ENCODE measurements at places on chromosomes 1 and 21. TPM values are rescaled to one million over a fixed set of nuclear protein-coding genes. Genes with fewer than 3 reads are reported as not detected.

DNA sequence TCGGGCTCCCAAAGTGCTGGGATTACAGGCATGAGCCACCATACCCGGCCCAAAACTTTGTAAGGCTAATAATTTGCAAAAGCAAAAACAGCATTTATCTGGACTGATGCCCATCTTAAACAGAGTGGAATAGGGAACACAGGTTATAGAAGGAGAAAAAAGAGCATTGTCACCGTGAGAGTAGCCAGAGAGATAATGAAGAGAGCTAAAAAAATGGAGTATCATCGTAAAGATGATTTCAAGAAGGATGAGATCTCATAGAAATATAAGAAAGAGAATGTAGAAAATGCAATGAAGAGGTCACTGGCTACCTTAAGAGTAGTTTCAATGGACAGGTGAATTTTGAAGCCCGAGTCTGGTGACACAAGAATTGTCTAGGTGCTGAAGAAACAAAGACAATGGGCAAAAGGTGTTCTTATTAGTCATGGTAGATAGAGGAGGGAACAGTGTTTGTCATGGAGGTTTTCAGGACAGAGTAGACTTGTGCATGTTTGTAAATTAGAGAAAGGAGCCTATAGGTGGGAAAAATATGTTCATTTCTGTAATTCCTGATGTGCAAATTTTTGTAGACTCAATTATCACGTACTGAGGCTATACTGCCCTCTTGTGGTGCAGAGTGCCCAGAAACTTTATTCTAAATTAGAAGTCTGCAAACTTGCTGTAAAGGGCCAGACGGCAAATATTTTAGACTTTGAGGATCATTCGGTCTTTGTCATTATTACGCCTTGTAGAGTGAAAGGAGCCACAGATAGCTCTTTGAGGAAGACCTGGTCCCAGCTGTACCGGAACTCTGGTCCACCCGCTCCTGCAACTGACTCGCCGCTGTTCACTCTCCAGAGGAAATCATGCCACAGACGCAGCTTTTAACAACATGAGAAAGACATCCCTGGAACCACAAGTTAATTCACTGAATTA, 8.1 kb upstream of the TMEM183A start:
- no peaks in the 10 kb centered on the region for H3K36me3 ChIP-seq
- peaks cover 25% of the 10 kb centered on the region for H3K27me3 ChIP-seq
- peak; percentile 85 for DNase-seq
- H3K4me3 ChIP-seq = peak overlapping the region; percentile 49
- no peak overlapping the region for H3K27ac ChIP-seq

- no peak overlapping the region for H3K4me3 ChIP-seq
- H3K27me3 ChIP-seq = no peaks in the 10 kb centered on the region
- no peak overlapping the region for H3K27ac ChIP-seq
- DNase-seq = no peak
- H3K36me3 ChIP-seq = peaks cover 14% of the 10 kb centered on the region
- H3K4me1 ChIP-seq = peaks cover 39% of the 10 kb centered on the region
These were observed 30.6 kb downstream of the FAF1 start for GRCh38 chr1:50929376-50929958.

DNA sequence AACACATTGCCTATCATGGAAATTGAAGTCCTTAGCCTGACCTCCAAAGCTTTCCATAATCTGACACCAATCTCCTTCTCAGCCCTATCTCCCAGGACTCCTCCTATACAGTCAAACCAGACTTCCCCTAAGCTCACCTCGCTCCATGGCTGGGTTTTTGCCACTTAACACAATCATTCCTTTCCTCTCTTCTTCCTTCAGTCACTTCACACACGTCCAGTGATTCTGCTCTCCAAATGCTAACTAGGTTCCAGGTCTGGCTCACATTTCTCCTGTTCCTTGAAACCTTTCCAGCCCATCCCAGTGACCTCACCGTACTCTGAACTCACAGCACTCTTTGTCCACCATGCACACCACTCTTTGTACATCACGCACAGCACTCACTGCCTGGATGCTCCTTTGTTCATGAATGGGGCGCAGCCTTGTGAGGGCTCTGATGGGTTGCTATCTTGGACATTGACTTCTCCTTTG, 98.4 kb downstream of the GLUL start:
- H3K36me3 ChIP-seq = no peaks in the 10 kb centered on the region
- DNase-seq = no peak
- H3K4me3 ChIP-seq = no peak overlapping the region

GRCh38 chr1:199851439-199852140, 175.9 kb upstream of the NR5A2 start:
- no peak overlapping the region for H3K4me3 ChIP-seq
- no peak for DNase-seq
- H3K4me1 ChIP-seq = no peaks in the 10 kb centered on the region
- H3K27me3 ChIP-seq = peaks cover 13% of the 10 kb centered on the region

GRCh38 chr1:22245726-22246125, 102.8 kb upstream of the WNT4 start:
- no peak overlapping the region for H3K4me3 ChIP-seq
- peaks cover 5% of the 10 kb centered on the region for H3K27me3 ChIP-seq

- no peak within 1 kb of the TSS for H3K27ac ChIP-seq
- peaks cover 2% of the 10 kb centered on the region for H3K4me1 ChIP-seq
- no peak within 1 kb of the TSS for H3K4me3 ChIP-seq
- peak; percentile 31 for DNase-seq
- peaks cover 7% of the 10 kb centered on the region for H3K27me3 ChIP-seq
These were observed at the start of gene SPAG17 for GRCh38 chr1:118185084-118185832. SPAG17 (minus strand) TSS chr1:118185228; CDS start chr1:118185157, 71 bp downstream.

DNA sequence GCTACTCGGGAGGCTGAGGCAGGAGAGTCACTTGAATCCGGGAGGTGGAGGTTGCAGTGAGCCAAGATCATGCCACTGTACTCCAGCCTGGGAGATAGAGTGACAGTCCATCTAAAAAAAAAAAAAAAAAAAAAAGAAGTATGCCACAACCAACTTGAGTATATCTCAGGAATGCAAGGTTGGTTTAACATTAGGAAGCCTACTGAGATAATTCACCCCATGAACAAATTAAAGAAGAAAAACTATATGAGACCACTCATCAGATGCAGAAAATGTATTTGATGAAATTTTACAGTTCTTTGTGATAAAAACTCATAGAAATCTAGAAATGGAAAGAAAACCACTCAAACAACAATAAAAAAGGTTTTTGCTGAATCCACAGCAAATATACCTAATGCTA, 373.8 kb downstream of the LMO4 start:
- H3K27ac ChIP-seq = no peak overlapping the region
- no peak overlapping the region for H3K4me3 ChIP-seq
- H3K27me3 ChIP-seq = no peaks in the 10 kb centered on the region
- no peaks in the 10 kb centered on the region for H3K36me3 ChIP-seq

- H3K4me3 ChIP-seq = no peak overlapping the region
- DNase-seq = no peak
- H3K4me1 ChIP-seq = no peaks in the 10 kb centered on the region
- H3K27me3 ChIP-seq = peaks cover 21% of the 10 kb centered on the region
- H3K36me3 ChIP-seq = no peaks in the 10 kb centered on the region
- no peak overlapping the region for H3K27ac ChIP-seq
These were observed 85.4 kb downstream of the IGSF21 start for GRCh38 chr1:18192974-18193373.

GRCh38 chr1:1440262-1441001, 4.9 kb downstream of the VWA1 start:
- DNase-seq = no peak
- peaks cover 7% of the 10 kb centered on the region for H3K4me1 ChIP-seq
- H3K27ac ChIP-seq = no peak overlapping the region
- no peaks in the 10 kb centered on the region for H3K36me3 ChIP-seq
- H3K4me3 ChIP-seq = no peak overlapping the region

DNA sequence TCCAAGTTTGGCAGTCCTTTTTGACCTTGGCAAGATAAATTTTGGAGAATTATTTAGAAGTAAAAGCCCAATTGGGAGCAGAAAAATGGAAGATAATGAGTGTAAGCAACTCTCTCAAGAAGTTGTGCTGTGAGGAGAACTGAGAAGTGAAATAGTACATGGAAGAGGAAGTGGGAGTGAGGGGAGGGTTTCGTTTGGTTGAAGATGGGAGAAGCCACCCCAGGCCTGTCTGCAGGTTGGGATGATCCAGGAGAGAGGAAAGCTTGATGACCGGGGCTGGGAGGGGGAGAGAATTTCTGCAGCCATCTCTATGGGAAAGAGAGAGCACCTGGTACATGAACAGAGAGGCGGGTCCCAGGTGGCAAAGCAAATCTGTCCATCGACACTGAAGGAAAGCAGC, 8.6 kb upstream of the RCAN1 start:
- no peaks in the 10 kb centered on the region for H3K36me3 ChIP-seq
- no peaks in the 10 kb centered on the region for H3K4me1 ChIP-seq
- H3K27ac ChIP-seq = no peak overlapping the region
- H3K27me3 ChIP-seq = peaks cover 5% of the 10 kb centered on the region
- no peak overlapping the region for H3K4me3 ChIP-seq

GRCh38 chr1:216186141-216186540, 237.1 kb downstream of the USH2A start:
- H3K4me3 ChIP-seq = no peak overlapping the region
- no peak for DNase-seq
- no peaks in the 10 kb centered on the region for H3K4me1 ChIP-seq
- H3K27me3 ChIP-seq = no peaks in the 10 kb centered on the region

GRCh38 chr1:109361649-109362048, 36.1 kb downstream of the SORT1 start:
- H3K27ac ChIP-seq = no peak overlapping the region
- no peak for DNase-seq
- no peak overlapping the region for H3K4me3 ChIP-seq

- peaks cover 47% of the 10 kb centered on the region for H3K36me3 ChIP-seq
- no peak for DNase-seq
- no peaks in the 10 kb centered on the region for H3K27me3 ChIP-seq
- no peak overlapping the region for H3K4me3 ChIP-seq
These were observed 118.3 kb downstream of the DHRS3 start for GRCh38 chr1:12499539-12500240.

Gene CRP
- not detected for total RNA-seq

Gene FAM72A
- total RNA-seq = 27.0 TPM

Gene HCRTR1
- total RNA-seq = not detected

Gene FHAD1
- 0.07 TPM for total RNA-seq

All from activated CD8-positive, alpha-beta T cell treated with anti-CD3 and anti-CD28 coated beads for 36 hours (primary cell).